CD4-positive, alpha-beta T cell treated with Interleukin-1 beta for 1 hour (primary cell): ENCODE measurements at places on chromosomes 12 and 14.

GRCh38 chr12:88952562-88952942, 372.3 kb upstream of the KITLG start:
- DNase-seq: no peak

GRCh38 chr14:54251356-54251755, 145.5 kb upstream of the CDKN3 start:
- no peak for DNase-seq

DNA sequence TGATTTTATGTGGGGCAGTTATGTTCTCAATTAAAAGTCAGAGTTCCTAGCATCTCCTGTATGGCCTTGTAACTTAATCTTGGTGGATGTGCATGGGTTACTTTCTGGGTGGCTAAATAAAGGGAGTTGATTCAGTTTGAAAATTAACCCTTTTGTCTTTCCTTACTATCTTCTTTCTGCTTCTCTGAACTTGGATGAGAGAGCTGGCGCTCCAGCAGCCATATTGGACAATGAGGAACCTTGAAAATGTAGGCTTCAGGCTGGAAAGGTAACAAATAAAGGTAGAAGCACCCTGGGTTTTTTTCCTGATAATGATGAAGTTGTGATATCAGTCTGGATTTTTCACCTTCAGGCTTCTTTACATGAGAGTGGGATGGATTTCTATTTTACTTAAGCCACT, 714.1 kb upstream of the TMEM132C start:
- no peak for DNase-seq

GRCh38 chr12:27161458-27162228, 79.3 kb upstream of the C12orf71 start:
- no peak for DNase-seq

DNA sequence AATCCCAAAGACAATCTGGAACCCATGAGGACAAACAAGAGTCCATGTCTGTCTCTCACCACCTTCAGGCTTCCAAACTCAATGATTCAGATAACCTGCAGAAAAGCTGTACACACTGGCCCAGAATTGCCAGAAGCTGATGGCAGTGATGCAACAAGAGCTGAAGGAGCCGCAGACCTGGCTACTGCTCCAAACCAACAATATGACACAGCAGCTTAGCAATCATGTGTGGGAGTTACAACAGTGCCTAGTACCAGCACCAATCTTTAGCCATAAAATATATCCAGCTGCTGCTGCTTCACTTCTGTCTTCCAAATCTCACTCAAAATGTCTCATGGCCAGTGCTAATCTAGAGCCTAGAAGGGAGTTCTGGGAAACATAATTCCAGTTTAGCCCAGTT, 22.0 kb downstream of the RPS6KA5 start:
- DNase-seq: no peak

GRCh38 chr14:74065746-74066575, 18.3 kb downstream of the ALDH6A1 start:
- DNase-seq: no peak

- DNase-seq: no peak
These were observed 302.7 kb downstream of the CCER1 start for GRCh38 chr12:90652280-90652679.

- DNase-seq: peak; percentile 84
These were observed 11.1 kb downstream of the ACTN1 start for GRCh38 chr14:68968051-68968450.

DNA sequence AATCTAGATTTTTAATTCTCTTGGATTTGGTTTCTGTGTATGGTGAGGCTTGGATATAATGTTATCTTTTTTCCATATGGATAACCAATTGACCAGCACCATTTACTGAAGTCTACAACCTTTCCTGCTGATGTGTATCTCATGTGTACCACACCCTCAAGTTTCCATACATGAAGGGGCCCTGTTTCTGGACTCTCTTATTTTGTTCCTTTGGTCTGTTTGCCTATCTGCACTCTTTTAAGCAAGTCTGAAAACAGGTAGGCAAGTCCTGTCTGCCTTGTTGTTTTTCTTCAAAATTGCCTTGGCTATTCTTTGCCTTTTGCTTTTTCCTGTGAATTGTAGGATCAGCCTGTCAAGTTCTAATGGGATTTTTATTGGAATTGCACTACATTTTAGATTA, 44.6 kb downstream of the MAX start:
- no peak for DNase-seq

DNA sequence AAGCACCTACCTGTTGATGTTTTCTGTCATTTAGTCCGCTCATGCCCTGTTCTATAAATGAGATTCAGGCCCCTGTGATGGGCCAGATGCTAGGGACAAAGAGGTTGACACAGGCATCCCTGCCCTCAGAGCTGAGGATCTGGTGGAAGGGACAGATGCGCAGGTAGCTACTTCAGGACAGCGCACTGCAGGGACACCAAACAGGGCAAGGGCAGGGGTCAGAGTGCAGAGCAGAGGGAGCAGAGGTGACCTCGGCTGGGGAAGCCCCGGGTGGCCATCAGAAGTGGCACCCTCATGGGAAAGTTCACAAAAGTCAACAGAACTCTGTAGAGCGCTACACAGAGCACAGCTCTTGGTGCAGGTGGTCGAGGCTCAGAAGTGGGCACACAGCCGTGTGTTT, 5.6 kb upstream of the PNMA1 start:
- DNase-seq: no peak

DNA sequence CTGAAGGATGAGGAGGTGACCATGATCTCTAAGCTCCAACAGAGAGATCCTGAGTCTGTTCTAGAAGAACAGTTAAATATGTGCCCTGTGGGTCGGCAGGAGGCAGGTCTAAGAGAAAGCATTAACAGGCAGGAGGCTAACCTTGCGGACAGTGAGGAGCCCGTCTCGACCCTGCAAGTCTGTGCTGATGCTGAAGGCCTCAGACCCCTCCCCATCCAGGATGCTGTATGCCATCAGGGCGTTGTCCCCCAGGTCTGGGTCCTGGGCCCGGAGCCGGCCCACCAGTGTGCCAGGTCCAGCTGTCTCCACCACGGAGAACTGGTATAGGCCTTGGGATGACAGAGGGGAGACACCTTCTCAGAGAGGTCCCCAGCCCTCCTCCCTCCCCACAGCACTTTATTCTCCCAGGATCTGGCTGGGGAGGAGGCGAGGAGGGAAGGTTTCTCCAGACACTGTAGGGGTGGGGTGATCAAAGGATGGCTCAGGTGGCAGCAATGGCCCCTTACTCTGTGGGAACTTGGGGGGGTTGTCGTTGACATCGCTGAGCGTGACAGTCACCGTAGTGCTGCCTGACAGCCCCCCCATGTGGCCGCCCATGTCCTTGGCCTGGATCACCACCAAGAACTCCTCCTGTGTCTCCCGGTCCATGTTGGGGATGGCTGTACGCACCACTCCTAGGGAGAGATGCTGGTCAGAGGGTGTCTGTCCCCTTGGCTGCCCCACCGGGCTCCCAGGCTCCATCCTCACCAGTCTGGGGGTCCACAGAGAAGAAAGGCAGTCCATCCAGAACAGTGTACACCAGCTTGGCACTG, 3.1 kb downstream of the CDH24 start:
- DNase-seq: no peak

GRCh38 chr12:80632835-80633234, 74.6 kb upstream of the MYF6 start:
- no peak for DNase-seq

GRCh38 chr14:22778084-22778483, 11.6 kb downstream of the OXA1L start:
- no peak for DNase-seq

DNA sequence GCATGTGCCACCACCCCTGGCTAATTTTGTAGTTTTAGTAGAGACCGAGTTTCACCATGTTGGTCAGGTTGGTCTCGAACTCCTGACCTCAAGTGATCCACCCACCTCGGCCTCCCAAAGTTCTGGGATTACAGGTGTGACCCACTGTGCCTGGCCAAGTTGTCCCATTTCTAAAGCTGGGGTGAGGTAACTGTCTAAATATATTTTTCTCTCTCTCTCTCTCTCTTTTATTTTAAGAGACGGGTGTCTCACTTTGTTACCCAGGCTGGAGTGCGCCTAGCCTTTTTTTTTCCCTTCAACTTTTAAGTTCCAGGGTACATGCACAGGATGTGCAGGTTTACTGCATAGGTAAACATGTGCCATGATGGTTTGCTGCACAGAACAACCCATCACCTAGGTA, 8.6 kb downstream of the ATF1 start:
- no peak for DNase-seq

GRCh38 chr12:94636462-94637085, 13.8 kb downstream of the TMCC3 start:
- DNase-seq: no peak

- no peak for DNase-seq
These were observed 328.9 kb downstream of the TMTC2 start for GRCh38 chr12:83015390-83016217.

DNA sequence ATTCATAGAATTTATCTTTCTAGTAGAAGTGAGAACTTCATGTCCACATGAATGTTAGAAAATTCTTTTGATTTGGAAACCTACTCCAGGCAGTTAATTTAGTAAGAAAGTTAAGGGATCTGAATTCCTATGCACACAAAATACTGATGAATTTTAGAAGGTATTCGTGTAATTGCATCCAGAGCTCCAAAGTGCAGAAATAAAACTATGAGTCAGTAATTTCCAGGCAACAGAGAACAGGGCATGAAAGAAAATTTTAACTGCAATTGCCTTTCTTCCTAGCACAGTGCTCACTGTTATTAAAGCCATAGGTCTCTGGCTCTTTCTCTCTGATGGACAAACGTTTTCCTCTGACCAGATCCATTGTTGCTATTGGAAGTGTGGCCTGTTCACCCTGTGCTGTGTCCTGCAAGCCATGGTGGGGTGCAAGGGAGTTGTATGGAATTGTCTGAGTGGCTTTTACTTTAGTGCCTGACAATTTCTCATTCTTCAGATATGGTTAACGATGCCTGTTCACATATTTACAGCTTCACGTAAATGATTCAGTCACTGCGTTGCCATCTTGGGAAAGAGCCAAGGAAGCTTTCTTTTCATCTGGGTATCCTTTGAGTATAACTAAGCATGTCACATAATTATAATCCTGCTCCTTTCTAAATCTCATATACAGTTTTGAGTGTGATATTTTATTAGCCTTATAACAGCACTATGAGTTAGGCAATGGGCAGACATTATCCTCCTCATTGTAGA, 145.1 kb downstream of the ACSS3 start:
- DNase-seq: no peak

DNA sequence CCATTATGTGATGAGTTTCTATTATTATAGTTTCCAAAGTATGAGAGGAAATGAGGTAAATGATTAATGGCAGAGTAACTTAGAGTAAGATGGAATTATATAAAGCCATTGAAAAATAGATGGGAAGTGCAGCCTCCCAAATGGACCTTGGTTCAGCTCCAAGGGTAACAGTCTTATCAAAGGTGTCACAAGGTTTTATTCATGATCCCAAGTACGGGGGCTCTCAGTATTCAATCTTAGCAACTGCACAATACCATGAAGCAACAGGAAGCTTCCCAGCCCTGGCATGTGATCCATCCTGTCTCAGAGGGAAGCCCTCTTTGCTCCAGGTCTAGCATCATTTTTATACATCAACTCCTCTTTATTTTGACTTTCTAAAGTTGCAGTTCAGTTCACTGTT, 948.2 kb downstream of the GALC start:
- no peak for DNase-seq

GRCh38 chr14:32028599-32028998, 48.5 kb upstream of the ARHGAP5 start:
- DNase-seq: no peak

DNA sequence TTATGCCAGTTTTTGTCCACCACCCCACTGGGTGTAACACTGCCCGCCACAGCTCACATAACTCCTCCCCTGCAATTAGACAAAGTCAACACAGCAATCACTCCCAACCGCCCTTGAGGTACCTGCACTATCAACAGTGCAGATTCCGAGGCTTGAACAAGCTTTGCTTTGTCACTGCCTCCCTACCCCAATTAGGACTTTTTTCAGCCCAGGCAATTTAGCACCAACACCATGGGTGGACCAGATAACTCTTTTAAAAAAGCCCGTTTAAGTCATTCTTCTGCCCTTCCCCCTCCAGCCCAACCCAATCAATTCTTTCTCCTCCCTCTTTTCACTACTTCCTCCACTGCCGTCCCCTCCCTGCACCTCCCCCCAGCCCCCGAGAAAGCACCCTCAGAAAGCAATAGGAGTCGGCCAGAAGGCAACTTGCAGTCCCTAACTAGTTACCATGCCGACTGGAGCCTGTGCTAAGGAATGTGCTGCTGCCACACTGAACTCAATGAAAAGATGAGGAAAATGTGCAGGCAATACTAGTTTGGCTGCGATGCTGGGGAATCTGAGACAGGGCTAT, 45.7 kb upstream of the OTX2 start:
- no peak for DNase-seq

GRCh38 chr14:35666429-35667043, 132.6 kb downstream of the INSM2 start:
- no peak for DNase-seq

DNA sequence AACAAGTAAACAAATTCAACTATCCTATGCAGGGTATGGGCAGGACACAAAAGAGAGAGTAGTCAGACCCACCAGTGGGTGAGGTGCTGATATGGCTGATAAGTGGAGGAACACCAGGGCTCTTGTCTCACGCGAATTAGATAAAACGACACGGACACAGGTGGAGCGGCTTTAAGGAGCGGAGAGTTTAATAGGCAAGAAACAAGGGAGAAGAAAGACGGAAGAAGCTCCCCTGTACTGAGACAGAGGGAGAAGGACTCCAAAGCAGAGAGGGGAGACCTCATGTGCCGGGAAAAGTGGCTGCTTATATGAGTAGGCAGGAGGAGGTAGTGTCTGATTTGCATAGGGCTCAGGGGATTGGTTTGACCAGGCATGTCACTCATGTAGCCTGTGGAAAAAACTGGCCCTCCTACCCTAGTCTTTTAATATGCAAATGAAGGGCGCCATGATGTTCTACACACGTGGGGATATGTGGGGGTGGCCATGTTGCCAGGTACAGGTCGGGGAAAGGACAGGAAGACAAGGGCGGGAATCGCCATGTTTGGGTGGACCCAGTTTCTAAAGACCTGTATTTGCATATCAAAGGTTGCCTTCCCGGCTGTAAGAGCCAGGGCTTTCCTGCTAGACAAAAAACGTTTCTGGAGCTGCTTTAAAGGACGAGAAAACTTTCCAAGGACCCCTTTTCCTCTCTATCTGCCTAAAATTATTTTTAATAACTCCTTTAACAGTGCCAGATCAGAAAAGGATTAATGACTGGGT, 28.8 kb downstream of the RPGRIP1 start:
- peak; percentile 88 for DNase-seq
